ENCODE measurements at places on chromosomes 6 and 20.

DNA sequence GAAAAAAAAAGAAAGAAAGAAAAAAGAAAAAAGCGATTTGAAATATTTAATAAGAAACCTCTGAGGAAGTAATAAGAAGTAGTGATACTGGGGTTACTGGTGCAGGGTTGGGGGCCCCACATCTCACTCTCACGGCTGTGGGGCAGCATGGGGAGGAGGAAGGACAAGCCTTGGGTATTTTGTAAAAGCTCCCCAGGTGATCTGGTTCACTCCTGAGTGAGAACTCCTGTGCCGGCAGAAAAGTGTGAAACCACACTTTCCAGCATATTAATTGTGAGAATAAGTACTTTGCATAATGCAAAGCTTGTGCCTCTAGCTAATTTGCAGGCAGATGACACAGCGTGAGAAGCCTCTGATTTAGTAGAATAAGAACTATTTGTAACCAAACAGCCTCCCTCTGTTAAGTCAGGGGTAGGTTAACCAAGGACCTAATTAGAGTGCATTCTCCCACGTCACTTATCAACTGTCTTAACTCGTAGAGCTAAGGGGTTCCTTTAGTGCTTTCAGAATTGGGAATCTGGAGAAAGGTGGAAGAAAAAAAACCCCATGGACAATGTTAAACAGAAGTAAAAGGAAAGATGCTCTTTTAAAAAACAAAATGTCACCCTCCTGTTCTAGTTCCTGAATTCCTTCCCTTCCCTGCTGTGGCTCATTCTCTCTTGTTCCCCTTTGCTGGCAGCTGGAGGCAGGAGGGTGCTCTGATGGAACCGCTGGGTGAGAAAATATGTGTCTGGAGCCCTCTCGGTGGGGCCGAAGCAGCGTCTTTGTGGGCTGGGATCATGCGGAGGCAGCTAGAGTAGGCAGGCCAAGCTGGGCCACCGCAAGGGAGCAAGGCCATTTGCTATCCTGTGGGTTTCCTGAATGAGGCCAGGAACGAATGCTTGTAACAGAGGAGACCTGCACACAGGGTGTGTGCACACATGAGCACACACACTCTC, 108.7 kb downstream of the FYN start:
- DNase-seq: no peak

DNA sequence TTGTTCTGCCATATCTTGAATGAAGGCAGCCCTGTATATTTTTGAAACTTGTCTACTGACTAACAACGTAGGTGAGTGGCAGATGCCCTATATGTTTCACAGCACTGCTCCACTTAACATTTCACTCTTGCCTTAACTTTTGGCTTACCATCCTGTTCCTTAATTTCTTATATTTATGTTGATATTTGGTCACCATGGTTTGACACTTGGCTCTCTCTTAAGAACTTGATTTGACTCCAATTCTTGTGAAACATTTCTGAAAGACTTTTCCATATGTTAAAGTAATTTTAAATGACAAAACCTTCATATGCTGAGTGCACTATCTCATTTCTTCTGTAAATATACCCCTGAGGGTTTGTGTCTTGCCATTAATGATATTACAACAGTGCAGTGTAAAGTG, 434.3 kb upstream of the IMPG1 start:
- DNase-seq: no peak

- DNase-seq: no peak
Observed at GRCh38 chr6:35034411-35035191, 106.5 kb downstream of the TCP11 start.

- DNase-seq: no peak
Observed at GRCh38 chr6:18485660-18486435, 98.7 kb downstream of the RNF144B start.

DNA sequence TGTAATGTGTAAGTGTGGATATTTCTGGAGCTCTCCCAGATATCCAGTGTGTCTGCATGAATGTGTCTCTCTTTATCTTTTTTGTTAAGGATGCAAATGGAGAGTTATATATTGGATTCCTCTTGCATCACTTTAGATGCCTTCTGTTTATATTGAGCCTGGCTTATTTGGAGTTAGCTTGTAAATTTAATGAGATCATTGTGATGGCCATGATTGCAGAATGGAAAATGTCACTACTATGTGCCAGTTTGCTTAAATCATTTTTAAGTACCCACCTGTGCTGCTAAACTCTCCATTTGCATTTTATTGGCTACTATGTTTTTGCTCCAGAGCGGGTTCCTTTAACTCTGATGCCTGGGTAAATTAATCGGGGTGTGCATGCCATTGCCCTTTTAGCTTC, 334.8 kb downstream of the UTRN start:
- no peak for DNase-seq
